ENCODE measurements at places on chromosomes 11 and 22. TPM values are rescaled to one million over a fixed set of nuclear protein-coding genes. Genes with fewer than 3 reads are reported as not detected.
A peak's percentile ranks its signal among the peaks of the same experiment; 100 is the strongest.

The OR4B1 gene
- total RNA-seq, result not detected

The OR52B6 gene
- total RNA-seq, result not detected

The NOX4 gene
- not detected for total RNA-seq

The TNNT3 gene
- total RNA-seq, result not detected

The SMIM35 gene
- total RNA-seq, result not detected

DNA sequence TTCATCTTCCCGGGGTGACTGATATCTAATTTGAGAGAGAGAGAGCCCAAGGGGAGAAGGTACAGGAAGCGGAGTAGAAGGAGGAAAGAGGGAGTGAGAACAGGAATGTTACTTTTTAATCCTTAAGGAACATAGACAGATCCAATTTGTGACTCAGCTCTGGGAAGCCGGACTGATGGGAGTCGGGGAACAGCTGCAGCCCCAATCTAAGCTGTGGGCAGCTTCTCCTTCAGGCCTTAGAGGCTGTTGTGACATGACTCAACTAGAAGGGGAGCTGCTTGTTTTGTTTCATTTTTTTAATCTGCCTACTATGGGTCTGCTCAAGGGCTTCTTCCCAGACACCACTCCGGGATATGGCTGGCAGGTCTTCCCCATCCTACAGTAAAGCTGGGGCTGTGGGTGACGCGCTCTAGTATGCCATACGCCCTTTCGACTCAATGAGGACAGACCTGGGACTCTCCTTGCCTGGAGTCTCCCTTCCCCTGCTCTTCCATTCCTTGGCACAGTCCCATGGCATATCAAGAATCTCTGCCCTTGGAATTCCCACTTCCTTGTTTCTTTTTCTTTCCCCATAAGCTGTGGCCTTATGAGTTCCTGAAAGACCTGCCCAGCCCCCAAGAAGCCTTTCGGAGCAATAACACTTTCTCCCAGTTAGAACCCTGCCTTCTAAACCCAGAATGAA lies 103.3 kb upstream of the AKIP1 start:
- DNase-seq, result peak; percentile 26

DNA sequence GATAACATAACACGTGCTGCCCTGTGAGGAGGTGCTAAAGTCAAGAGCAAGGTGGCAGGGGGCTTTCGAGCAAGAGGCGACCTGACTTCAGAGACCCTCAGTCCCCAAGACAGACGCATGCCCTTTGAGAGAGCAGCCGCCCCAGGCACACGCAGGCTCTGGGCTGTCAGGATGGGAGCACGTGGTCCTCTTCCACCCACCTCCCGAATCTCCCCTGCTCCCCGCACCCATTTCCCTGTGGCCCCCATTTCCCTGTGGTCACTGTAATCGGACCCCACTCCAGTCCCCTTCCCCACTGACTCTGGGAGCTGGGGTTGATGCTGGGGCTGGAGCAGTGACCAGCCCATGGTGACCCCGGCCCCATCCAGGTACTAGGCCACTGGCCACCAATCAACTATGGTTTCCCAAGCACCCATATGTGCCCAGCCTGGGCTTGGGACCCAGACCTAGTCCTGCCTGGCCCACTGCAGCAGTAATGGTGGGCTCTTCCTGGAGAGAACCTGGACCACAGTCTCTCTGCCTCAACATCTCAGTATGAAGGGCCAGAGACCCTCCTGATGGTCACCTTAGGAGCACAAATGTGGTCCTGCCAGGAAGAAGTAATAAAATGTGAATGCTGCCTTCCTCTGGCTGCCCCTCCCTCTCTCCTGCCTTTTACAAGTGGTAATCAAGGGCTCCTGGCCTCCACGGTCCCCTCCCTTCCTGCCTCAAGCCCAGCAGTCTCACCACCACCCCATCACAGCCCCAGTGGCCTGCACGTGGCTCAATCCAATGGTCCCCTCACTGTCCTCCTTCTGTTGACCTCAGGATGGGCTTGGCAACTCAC lies 39.0 kb downstream of the IGLL5 start:
- DNase-seq, result no peak

DNA sequence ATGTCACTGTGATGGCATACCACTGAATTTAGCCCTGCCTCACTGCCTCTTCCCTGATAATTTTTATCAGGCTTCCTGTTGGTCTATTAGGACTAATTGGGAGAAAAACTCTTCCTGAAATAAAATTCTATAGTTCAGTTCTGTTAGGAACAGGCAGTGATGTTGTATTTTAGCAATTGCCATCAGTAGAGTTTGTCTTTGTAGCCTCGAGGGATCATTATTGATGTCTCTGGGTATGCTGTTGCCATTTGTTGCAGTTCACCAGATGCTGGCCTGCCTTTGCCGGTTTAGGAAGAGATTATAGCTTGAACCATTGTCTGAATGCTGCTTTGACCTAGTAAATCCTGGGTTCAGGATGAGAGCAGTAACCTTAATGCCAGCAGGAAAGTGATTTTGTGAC lies 41.0 kb downstream of the KDM2A start:
- DNase-seq, result no peak

DNA sequence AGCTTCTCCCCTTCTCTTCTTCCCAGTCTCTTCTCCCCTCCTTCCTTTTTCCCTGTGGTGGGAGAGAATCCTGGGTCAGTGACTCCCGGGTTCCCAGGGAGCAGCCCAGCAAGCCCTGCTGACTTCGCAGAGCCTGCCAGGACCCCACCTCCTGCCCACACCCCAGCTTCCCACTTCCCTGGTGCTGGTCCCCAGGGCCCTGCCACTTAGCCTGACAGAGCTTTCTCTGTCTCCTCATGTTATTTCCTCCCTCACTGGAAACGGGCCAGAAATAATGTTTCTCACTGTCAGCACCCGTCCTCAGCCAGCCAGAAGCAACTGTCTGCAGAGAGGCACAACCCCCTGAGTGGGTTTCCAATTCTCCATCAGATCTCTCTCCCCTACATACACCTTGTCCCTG lies 27.1 kb downstream of the C11orf96 start:
- no peak for DNase-seq

- DNase-seq, result peak; percentile 41
Measured at GRCh38 chr11:68010090-68011041, at the start of gene ALDH3B1. ALDH3B1 (plus strand) TSS chr11:68010327; CDS start chr11:68015298, 4,971 bp downstream.

DNA sequence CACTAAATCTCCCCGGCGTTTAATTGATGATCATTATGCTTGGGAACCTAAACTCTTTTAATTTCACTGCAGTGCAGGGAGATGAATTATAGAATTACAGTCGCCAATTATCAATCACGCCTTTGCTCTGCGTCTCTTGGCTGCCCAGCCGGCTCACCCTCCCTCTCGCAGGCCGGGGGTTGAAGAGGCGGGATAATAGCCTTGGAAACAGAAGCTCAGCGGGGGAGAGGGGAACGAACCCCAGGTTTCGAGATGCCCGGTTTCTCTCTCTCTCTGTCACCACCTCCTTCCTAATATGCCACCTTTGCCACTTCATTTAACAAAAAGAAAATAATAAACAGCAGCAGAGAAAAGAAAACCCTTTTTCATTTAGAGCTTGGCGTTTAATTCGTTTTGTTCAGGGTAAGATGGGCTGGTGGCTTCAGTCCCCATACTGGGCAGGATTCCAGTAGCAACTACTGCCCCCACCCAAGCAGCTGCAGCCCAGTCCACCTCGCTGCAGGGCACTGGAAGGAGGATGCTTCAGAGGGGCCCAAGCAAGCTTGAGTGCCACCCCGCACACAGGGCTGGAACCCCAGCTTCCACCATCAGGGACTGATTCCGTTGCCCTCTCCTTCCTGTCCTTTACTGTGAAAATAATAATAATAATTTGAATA lies 271.7 kb downstream of the BUD13 start:
- DNase-seq, result no peak

- DNase-seq, result peak; percentile 18
Measured at GRCh38 chr11:11574373-11575287, 47.2 kb downstream of the GALNT18 start.

DNA sequence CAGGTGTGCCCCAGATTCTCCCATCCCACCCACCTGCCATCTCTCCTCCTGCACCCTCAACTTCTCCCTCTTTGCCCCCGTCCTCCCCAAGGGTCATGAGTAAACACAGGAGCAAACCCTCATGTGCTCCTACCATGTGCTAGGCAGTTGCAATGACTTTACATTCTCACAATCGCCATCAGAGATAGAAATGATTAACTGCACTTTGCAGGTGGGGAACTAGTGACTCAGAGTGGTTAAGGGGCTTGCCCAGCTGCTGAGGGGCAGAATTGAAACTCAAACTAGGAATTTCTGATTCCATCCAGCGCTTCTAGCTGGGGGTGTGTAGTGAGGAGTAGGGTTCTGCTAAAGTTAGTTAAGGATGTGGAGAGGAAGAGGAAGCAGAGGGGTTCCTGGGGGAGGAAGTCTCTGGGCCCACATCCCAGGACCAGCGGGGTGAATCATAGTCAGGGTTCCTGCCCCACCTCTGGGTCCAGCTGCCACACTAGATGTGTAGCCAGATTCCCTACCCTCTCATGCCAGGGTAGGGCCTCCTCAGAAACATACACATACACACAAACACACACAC lies 16.0 kb upstream of the PRG2 start:
- DNase-seq, result no peak
